ENCODE measurements at places on chromosomes 6 and 20.

GRCh38 chr6:29968130-29968529 is 25.8 kb downstream of the HLA-A start:
- DNase-seq, result no peak

DNA sequence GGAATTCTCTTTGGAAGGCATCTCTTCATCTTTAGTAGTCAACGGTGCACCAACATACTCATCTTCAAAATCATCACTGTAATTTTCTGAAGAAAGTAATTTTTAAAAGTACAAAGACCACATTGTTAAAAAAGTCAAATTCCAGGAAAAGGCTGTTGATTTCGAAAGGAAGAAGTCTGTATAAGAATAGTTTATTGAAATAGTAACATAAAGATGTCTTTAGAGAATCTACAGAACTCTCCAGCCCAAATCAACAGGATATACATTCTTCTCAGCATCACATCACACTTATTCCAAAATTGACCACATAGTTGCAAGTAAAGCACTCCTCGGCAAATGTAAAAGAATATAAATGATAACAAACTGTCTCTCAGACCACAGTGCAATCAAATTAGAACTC is 23.4 kb downstream of the CEP162 start:
- DNase-seq, result no peak

- DNase-seq, result no peak
Measured at GRCh38 chr6:170281331-170282292, 9.3 kb downstream of the DLL1 start.

DNA sequence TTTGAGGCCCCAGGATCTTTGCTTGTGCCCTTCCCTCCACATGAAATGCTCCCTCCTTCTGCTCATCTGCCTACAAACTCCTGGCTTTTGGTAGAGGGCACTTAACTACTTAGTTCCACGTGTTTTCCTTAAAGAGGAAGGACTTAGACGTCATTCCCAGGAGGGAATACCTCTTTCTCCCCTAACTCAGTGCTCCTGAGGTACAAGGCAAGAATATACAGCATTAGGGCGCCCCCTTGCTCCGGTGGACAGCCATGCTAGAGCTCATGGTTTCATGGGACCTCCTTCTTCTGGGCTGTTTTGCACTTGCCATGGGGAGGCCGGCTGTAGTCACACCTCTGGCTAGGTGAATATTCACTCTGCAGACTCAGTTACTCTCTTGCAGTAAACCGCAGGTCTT is 93.8 kb upstream of the LY86 start:
- DNase-seq, result no peak

- DNase-seq, result no peak
Measured at GRCh38 chr20:36298061-36298460, 8.1 kb upstream of the DLGAP4 start.

DNA sequence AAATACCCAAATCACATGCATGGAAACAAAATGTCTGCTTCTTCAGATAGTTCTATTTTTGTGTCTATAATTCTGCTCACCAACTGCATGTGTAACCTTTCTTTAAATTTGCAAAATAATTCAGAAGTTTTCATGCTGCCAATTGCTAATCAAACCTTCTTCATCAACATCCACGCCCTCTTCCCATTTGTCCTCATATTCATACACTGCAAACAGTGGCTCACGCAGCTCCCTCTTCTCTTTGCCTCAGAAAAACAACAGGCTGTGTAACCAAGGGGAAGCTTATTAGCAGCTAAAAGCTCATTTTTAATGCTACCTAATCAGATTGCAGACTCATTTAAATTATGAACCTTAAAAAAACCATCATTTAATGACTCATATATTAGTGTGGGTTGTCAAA is 555.0 kb upstream of the EPHA7 start:
- DNase-seq, result no peak

GRCh38 chr6:83192456-83192855 is 609 bp downstream of the PGM3 start:
- no peak for DNase-seq

DNA sequence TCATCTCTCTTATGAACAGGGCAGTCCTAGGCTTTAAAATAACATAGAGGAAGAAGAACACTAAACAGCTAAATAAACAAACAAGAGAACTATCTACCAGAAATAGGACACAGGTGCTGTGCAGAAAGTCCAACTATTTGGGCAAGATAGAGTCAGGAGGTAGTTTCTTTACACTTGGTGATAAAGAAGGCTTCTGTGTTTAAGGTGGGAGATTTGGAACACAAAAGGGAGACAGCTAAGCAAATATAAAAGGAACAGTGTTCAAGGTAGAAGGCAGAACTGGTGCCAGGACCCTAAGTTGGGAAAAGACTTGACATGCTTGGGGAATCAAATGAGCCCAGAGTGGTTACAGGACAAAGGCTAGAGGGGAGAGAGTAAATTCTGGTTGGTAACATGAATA is 110.5 kb downstream of the MANEA start:
- DNase-seq, result no peak

DNA sequence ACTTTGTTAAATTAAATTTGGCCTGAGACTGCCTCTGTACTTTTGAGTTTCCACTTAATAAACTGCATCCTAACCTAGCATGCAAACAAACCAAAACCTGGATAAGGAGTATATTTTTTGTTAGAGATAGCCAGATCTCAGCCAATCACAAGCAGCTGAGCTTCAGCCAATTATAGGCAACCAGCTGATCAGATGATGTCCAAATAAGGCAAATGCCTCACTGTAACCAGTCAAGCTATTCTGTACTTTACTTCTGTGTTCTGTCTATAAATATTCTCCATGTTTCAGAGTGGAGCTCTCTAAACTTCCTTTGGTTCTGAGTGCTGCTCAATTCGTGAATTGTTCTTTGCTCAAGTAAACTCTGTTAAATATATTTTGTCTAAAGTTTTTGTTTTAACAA is 194.6 kb upstream of the RGS17 start:
- DNase-seq, result no peak

DNA sequence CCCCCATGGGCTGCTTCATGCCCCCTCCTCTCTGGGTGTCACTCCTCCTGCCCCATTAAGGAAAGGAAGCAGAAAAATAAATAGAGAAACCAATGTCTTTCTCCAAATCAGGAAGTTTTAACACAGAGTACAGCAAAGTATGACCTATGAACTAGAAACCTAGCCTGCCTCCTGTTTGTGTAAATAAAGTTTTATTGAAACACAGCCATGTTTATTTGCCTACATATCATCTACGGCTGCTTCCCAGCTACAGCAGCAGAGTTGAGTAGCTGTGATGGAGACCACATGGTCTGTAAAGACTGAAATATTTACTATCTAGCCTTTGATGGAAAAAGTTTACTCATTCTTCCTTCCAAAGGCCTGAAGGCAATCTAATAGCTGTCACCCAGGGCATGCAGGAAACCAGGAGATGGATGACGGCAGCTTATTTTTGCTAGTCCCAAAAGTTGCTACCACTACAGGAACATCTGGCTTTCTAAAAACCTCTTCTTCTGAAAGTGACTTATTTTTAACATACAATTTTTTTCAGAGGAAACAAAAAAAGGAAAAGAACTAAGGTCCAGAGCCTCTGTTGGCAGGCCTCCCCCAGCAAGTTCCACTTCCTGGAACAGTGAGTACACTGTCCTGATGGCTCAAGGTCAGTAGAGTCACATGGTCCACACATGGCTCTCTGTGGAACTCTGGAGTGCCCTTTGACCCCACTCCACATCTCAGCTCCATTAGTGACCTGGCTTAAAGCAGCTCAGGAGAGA is 287.8 kb downstream of the PTPRT start:
- DNase-seq, result no peak

GRCh38 chr20:1334761-1335160 is 5.8 kb upstream of the SDCBP2 start:
- no peak for DNase-seq

GRCh38 chr6:39223555-39223954 is 5.7 kb downstream of the KCNK5 start:
- no peak for DNase-seq

DNA sequence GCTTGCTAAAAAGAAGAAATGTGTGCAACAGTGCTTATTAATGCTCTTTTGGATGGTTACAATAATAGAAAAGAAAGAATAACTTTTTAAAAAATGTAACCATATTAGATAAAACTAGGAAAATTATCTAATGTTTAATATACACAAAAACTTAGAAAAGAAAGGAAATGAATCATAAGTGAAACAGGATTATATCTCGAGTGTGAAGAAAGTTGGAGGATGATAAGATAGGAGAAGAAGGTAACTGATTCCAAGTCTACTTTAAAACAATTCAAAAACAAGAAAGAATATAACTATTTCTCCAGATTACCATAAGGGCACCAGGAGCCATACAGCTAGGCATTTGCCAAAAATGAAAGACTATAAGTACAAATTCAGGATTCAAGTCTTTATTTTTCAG is 73.0 kb downstream of the PHIP start:
- no peak for DNase-seq

- no peak for DNase-seq
Measured at GRCh38 chr6:66964216-66964615, 1257.2 kb upstream of the EYS start.

DNA sequence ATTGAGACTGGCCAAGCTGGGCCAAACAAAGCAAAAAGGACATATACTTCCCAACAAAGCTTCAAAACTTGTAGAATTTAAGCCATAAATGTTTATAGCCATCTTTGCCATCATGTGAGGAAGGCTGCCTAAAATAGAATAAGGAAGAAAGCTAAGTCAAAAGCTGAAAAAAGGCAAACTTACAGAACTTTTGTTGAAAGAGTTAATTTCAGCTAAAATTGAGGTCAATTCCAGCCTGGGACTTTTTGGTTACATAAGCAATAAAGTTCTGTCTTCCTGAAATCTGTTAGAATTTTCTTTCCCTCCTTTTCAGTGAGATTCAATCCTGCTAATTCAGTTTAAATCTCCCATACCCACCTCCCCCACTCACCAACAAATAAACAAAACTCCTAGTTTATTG is 227.9 kb upstream of the MARCKS start:
- no peak for DNase-seq

DNA sequence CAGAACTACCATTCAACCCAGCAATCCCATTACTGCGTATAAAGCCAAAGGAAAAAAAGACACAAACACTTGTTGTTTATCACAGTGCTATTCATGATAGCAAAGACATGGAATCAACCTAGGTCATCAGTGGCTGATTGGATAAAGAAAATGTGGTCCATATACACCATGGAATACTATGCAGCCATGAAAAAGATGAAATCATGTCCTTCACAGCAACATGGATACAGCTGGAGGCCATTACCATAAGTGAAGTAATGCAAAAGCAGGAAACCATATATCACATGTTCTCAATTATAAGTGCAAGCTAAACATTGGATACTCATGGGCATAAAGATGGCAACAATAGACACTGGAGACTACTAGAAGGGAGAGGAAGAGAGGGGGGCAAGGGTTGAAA is 299.6 kb downstream of the ADGRG6 start:
- no peak for DNase-seq

DNA sequence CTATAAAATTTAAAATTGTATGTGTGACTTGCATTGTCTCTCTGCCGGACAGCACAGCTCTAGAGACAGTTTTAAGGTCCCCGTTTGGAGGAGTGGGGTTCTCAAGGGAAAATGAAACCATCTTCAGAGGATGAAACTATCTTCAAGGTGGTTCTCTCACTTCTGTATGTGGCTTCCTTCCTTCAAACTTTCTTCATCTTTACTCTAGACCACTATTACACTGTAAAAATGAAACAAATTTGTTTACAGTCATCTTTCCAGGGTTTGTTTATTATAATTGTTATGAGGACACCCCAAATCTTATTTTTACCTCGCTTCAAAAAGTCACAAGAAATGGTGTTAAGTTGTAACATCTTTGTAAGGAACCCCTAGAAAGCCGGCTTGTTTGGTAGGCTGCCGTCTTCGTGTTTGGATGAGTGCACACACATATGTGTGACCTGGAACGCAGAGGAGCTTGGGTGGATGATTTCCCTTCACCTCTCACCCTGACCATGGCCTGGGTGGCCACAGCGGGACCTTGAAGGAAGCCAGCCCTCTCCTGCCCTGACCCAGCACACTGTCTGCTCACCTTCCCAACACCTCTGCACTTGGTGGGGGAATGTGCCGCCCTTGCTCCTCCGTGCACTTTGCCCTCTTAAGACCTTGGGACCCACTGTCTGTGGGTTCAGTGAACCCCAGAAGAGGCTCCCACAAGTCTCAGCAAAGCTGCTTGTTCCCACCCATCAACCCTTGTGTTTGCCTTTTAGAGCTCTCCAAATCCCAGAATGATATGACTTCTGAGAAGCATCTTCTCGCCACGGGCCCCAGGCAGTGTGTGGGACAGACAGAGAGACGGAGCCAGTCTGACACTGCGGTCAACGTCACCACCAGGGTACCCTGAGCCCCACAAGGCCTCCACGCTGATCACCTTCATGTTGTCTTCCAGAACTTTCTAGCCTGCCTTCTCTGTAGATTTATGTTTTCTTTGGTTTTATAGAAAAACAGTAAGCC is 67.8 kb downstream of the SYTL3 start:
- DNase-seq, result no peak

DNA sequence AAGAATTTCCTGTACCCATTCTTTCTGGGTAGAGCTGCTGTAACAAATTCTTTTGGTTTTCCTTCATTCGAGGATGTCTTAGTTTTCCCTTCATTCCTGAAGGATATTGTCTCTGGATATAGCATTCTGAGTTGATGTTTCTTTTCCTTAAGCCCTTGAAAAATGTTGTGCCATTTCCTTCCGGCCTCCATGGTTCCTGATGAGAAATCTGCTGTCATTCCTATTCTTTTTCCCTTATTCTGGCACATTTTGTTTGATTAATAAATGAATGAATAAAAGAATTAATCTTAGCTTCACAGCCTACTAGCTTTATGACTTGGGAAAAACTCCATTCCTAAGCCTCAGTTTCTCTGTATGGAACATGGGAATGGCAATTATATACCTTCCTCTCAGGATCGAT is 173.1 kb downstream of the EYA2 start:
- no peak for DNase-seq

DNA sequence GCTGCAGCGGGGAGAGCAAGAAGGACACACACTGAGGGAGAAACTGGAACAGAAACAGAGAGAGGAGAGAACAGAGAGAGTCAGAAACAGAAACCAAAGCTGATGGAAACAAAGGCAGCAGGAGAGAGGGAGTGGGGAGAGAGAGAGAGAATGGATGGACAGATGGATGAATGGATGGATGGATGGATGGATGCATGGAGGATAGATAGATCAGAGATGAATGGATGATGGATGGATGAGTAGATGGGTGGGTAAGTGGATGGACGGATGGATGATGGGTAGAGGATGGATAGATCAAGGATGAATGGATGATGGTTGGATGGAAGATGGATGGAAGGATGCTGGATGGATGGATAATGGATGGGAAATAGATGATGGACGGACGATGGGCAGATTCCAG is 35.0 kb upstream of the PHACTR3 start:
- no peak for DNase-seq

GRCh38 chr20:25291432-25292133 is 43.7 kb downstream of the PYGB start:
- DNase-seq, result no peak

DNA sequence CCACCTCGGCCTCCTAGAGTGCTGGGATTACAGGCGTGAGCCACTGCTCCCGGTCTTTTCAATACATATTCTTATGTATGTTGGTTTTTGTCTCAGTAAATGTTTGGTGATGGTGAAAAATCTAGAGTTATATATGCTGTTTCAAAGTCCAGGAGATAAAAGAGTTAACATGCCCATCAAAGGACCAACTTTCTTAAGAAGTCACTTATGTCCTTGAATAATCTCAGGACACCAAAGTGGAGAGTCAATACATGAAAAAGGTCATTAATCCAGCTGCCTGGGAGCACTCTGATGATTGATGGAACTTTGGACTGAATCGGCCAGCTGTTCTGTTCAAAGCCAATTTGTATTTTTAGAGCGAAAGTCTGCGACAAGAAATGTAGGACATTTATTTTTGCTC is 59.8 kb upstream of the HDAC2 start:
- no peak for DNase-seq
